ENCODE measurements at places on chromosomes 6 and 20.

DNA sequence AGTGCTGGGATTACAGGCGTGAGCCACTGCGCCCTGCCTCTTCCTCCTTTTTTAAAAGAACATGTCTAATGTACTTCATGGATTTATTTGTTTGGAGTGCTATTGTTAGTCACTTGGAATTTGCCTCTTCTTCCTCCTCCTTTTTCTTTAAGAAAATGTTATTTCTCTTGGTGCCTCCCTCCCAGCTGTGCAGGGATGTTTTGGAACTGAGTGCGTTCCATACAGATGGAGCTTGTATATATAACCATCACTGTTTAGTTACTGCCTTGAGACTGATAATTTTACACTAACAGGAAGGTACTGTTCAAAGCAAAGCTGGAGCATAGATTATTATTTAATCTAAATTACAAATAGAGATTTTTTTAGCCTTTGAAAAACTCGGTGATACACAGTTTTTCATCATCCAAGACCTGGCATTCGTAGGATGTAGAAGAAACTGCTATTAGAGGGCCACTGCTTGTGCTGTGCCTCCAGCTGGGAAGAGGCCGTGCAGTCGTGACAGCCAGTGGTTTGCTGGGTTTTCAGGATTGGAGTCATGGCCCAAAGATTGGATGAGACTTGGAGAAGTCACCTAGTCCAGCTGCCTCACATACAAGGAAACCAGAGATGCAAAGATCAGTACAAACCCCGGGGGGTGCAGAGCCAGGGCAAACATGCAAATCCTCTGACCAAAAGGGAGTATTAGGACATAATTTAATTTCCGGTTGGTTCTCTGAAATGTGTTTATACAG lies 123.1 kb downstream of the PLEKHG1 start:
- no peak for DNase-seq

GRCh38 chr6:36724514-36725390 lies 27.1 kb downstream of the RAB44 start:
- DNase-seq, result peak; percentile 18

DNA sequence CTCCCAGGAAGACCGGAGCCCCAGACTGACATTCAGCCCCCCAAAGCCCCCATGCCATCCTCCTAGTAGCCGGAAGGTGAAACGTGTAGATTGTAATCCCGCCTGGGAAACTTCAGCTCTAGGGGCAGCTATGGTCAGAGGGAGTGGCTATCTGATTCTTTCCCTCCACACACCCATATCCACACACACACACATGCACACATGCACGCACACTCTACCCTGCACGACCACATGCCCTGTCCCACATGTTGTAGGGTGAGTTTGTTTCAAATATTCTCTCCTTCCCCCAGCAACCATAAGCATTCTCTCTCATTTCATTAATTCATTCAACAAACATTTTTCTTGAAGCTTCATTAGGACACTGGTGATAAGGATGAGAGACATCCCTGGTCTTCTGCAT lies 42.2 kb downstream of the MAFB start:
- DNase-seq, result no peak

DNA sequence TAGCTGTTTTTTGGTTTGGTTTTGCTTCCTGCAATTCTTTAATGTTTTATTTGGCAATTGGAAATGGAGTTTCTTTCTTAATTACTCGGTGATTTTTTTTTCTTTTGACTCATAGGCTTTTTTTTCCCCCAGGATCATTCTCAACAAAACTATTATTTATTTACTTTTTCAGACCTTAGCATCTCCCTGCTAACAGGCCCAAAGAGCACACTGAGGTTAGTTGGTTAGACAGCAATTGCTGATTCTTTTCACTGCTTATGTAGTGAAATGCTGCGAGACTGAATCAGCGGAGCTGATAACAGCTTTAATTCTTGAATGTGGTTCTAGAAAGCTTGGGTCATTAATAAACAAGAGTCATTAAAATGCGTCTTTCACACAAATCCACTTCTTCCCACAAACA lies 79.1 kb upstream of the ZFP64 start:
- DNase-seq, result no peak

- DNase-seq, result no peak
Observed at GRCh38 chr20:61757-62156, 25.7 kb upstream of the DEFB125 start.

GRCh38 chr20:51528263-51529027 lies 14.1 kb downstream of the NFATC2 start:
- no peak for DNase-seq

GRCh38 chr20:32447136-32448027 lies 89.3 kb downstream of the ASXL1 start:
- no peak for DNase-seq

GRCh38 chr6:44842616-44843015 lies 455.1 kb downstream of the CDC5L start:
- DNase-seq, result no peak

- DNase-seq, result peak; percentile 98
Observed at GRCh38 chr6:139161169-139161568, 26.3 kb downstream of the HECA start.

DNA sequence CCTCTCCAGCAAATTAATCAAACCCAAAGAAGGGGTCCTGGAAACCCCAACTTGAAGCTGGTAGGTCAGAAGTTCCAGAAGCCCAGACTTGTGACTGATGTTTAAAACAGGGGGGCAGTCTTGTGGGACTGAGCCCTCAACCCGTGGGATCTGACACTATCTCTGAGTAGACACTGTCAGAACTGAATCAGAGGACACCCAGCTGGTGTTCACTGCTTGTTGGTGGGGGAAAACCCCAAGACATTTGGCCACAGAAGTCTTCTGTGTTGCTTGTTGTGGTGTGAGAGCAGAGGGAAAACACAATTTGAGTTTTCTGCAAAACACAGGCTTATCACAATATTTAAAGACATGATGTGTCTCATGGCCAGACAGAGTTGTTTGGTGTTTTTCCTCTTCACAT lies 29.9 kb downstream of the KIF13A start:
- DNase-seq, result no peak

DNA sequence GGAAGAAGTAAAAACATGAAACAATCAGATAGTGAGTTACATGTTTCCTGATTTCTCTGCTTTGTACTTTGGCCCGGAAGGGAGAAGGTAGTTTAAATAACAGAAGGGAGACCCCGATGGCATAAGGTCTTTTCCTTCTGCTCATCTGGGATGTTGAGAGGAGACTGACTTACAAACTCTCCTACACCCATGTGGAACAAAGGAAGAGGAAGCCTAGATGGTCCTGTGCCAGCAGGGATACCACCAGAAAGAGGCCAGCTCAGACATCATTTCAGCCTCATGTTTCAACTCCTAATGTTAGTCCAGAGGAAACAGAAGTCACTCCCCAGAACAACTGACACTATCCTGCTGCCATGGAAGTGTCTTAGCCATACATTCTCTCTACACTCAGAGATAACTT lies 250.7 kb upstream of the NOX3 start:
- no peak for DNase-seq

GRCh38 chr6:1463275-1463674 lies 73.9 kb downstream of the FOXF2 start:
- DNase-seq, result no peak

- no peak for DNase-seq
Observed at GRCh38 chr20:46179862-46180261, 61.7 kb downstream of the CD40 start.

DNA sequence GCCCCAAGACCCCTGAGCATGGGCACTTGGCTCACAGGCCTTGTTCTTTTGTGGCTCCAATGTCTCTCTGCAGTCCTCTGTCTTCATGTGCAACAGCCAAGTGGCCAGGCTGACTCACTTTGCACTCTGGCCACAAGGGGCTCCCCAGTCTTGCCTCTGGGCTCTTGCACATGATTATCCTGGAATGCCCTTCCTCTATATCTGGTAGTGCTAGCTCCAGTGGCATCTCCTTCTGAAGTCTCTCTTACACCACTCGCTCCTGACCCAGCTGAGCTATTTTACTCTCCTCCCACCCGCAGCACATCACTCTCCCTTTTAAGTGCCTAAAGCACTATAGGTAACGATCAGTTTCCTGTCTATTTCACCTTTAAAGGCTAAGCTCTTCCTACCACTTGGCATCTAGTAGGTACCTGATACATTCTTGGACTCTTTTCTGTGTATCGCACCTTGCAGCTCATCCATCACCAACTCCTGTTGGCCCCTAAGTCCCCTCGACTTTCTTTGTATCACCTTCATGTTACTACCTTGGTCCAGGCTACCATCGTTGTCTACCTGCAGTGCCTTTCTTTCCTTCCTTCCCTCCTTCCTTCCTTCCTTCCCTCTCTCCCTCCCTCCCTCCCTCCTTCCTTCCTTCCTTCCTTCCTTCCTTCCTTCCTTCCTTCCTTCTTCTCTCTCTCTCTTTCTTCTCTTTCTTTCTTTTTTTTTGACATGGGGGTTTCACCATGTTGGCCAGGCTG lies 211.9 kb upstream of the RNF24 start:
- DNase-seq, result peak; percentile 24

DNA sequence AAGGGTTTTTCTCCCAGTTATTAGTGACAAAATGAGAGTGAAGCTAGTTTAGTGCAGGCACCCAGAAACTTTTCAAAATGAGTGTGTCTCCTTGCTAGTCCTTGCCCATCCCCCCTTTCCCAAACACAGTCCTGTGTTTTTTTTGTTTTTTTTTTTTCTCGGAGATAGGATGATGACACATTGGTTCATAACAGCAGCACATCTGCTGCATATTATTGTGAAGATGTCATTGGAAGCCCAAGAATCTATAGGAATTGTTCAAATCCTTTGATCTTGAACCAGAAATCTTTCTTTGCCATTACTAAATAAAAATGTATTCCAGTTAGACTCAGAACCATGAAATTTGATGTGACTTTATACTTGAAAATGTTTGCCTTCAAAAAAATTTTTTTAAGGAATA lies 162.4 kb downstream of the FRK start:
- DNase-seq, result no peak

DNA sequence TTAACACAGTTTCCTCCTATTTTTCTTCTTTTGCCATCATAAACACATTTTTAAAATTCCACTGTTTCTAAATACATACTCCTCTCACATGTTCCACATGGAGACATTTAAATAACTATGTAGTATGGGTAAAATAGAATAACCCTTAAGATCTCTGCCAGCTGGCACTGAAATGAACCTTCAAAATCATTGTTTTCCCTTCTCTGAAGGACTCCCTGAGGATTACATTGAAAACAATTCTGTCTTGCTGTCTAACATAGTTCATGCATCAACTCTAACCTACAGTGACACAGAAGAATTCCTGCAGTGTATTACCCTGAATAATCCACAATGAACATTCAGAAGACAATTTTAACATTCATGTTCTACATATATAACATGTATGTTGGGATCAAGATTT lies 1361.8 kb upstream of the CITED2 start:
- DNase-seq, result no peak

GRCh38 chr6:25177500-25178028 lies 101.6 kb upstream of the CARMIL1 start:
- DNase-seq, result no peak

DNA sequence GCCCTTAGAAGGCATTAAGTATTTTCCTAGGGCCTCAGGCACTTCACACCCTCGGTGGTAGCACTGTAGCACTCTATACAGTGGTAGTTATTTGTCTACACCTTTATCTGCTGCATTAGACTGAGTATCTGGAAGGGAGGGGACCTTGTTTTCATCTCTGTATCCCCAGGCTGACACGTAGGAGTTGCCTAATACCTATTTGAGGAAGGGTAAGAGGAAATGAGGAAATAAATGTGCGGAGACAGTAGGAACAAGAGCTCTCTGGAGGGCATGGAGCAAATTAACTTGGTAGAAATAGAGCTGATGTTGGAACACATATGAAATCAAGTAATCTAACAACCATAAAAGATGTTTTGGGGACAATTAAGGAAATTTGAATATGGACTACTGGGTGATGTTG lies 3.9 kb downstream of the CNPY3 start:
- DNase-seq, result no peak

- DNase-seq, result no peak
Observed at GRCh38 chr6:129340983-129341382, 369.0 kb downstream of the ARHGAP18 start.

DNA sequence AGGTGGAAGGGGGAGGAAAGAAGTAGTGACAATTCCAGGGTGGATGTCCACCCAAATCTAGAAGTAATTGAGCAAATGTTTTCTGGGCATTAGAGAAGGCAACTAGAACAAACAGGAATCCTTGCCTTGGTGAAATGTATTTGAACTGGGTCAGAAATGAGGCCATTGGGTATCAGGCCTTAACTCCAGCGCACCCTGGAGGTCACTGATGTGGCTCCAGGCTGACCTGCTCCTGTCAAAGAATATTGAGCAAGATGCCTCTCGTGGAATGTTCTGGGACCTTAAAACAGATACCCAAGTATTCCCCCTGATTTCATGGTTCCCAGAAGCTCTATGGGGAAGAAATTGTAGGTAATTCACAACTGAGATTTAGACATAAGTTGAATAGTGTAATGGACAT lies 6.9 kb downstream of the HLA-DPB1 start:
- no peak for DNase-seq

- DNase-seq, result no peak
Observed at GRCh38 chr6:157985378-157986155, 3.9 kb downstream of the SYNJ2 start.

- DNase-seq, result no peak
Observed at GRCh38 chr6:109052852-109053251, 41.8 kb downstream of the SESN1 start.

DNA sequence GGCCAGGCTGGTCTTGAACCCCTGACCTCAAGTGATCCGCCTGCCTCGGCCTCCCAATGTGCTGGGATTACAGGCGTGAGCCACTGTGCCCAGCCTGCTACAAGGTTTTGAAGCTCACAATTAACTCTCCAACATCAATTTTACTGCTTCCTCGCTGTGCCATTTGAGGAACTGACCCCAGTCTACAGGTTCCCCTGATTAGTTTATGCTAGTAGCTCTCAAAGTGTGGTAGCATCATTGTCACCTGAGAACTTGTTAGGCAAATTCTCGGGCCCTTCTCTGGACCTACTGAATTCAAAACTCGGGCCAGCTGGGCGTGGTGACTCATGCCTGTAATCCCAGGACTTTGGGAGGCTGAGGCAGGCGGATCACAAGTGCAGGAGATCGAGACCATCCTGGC lies 49.4 kb downstream of the MCUR1 start:
- DNase-seq, result no peak

DNA sequence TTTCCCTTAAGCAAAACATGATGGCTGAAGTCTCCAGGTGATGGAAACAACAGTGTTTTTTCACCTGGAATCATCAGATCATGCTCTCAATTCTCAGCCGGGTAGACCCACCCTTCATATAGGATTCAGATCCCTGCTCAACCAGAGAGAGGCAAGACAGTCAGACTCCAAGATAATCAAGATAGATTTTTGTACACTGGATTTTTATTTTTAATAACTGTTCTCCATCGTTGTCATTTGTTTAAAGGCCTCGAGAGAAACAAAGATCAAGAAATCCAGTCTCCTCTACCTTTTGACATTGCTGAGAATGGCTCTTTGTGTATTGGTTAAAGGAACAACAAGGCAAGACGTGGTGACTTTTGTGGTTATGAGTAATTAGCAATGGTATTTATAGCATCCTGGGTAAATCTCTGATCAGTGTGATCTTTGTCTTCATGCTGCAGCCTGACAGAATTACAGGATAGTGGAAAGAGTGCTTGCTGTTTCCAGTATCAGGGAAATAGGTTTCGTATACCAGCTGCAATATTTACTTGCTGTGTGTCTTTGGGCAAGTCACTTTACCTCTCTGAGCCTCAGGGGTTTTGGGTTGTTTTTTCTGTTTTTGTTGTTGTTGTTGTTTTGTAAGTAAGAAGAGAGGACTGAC lies 29.9 kb downstream of the ID4 start:
- no peak for DNase-seq

- no peak for DNase-seq
Observed at GRCh38 chr6:92109956-92110355, 1309.4 kb downstream of the EPHA7 start.
